ENCODE measurements at places on chromosomes 5 and 9. TPM values are rescaled to one million over a fixed set of nuclear protein-coding genes. Genes with fewer than 3 reads are reported as not detected.

GRCh38 chr5:57627661-57628060, 145.1 kb upstream of the ACTBL2 start:
- DNase-seq = no peak

DNA sequence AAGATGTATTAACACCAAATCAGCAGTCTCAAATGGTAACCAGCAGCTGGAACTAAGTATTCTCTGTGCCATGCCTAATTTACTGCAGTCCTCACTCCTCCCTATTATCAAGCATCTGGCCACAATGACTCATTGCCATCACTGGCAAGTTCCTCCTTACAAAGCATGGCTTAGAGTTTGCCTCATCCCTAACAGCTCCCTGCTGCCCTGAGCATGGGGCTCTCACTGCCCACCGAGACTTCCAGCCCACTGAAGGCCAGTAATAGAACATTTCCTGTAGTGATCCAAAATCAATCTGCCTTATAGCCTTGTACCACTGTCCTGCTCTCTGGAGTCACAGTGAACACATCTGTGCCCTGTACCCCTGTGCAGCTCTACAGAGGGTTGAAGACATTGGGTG, 211.9 kb upstream of the TRIM32 start:
- DNase-seq = no peak

- no peak for DNase-seq
These were observed 652.6 kb downstream of the CCDC171 start for GRCh38 chr9:16205455-16205854.

DNA sequence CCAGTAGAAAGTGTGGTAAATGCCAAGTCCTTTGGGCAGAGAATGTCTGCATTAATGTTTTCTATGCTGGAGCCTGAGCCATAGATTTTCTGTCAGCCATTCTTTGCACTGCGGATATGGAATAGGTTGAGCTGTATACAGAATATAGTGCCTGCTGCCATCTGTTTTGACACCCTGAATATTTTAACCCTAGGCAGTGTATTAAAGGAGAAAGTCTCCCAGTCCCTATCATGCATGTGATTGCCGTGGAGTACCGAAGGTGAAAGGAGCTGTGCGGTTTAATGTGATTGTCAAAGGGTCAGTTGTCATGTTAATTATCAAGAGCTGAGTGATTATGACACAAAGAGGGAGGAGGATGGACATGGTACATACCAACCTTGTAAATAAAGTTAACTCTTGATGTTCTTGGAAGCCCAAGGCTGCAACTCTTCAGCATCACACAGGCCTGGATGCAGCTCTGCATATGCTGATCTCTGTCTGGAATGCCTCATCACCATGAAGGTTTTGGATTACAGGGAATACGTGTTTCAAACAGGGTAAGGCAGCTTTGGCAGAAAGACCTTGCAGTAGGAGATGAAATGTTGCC, 247.1 kb upstream of the ELAVL2 start:
- no peak for DNase-seq

MRPS27 gene
- total RNA-seq = 74.4 TPM

DNA sequence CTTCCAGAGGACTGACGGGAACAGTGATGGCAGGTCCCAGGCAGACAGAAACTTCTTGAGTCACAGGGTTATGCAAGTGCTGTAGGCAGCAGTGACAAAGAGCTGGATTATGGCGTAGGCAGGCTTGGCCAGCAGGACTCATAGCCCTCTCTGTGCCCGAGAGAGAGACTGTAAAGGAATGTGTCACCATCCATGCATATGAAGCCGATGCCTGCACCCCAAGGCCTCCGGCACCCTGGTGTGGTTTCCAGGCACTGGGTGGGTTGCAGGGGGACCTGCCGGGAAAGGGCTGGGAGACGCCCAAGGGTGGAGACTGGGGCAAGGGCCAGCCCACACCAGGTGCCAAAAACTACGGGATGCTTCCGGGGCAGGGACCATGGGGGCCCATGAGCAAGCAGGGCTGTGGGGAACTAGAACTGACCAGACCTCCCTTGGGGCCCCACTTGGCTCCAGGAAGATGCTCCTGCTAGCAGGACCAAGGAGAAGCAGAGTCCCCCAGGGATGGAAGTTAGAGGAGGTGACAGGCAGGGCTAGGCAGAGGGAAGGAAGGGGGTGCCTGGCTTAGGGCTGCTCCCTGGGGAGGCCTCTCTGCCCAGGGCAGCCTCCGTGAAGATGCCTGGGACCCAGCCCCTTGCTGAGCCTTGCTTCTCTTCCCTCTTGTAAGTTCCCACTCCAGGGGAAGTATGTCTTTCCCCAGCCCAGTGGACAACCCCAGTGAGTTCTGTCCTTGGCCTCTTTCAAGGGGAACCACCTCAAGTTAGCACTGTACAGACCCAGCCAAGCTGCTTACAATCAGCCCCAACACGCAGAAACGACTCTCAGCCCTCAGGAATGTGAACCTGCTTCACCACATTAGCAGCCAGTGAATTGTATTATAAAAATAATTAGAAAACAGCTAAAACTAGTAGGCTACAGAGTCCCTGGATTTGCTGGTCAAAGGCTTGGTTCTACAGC, 10.5 kb upstream of the IPPK start:
- no peak for DNase-seq

DNA sequence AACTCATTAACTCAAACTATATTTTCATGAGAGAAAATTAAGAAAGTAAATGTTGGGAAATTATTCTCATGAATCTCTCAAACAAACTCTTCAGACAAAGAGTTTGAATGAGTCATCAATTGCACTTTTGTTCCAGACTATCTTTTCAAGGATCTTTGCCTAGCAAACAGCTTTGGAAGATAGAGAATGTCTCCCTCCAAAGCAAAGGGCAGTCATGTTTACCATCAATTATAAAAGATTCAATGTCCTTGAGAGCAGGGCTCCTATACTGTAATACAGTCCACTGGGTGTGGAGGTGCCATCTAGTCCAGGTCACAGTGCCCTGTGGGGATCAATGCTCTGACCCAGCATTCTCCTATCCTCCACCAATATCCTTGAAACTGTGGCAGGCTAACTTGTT, 1429.3 kb downstream of the EFNA5 start:
- no peak for DNase-seq

- no peak for DNase-seq
These were observed 6.6 kb downstream of the SAXO1 start for GRCh38 chr9:19026375-19026774.

BSPRY gene
- not detected for total RNA-seq

GRCh38 chr5:142472306-142472951, 147.6 kb upstream of the SPRY4 start:
- no peak for DNase-seq

- DNase-seq = no peak
These were observed 1.7 kb downstream of the PTAR1 start for GRCh38 chr9:69757996-69758675.

TAF11L10 gene
- not detected for total RNA-seq

Measured in heart left ventricle (tissue), 16 donors.